ENCODE measurements at places on chromosomes 4 and X. TPM values are rescaled to one million over a fixed set of nuclear protein-coding genes. Genes with fewer than 3 reads are reported as not detected.

The TBC1D14 gene
- polyA plus RNA-seq, result 21.9 TPM

The SSX2B gene
- not detected for polyA plus RNA-seq

The HPF1 gene
- 8.5 TPM for polyA plus RNA-seq

The POF1B gene
- polyA plus RNA-seq, result 0.78 TPM

The MAGEA11 gene
- not detected for polyA plus RNA-seq

The GRIA2 gene
- polyA plus RNA-seq, result not detected

The F8A3 gene
- 1.2 TPM for polyA plus RNA-seq

The JAKMIP1 gene
- polyA plus RNA-seq, result 1.0 TPM

The CLCN4 gene
- 11.9 TPM for polyA plus RNA-seq

The SEC24B gene
- polyA plus RNA-seq, result 22.6 TPM

The GAB1 gene
- 6.2 TPM for polyA plus RNA-seq

The PNMA6A gene
- polyA plus RNA-seq, result 0.12 TPM
